ENCODE measurements at places on chromosomes 6 and 20. TPM values are rescaled to one million over a fixed set of nuclear protein-coding genes. Genes with fewer than 3 reads are reported as not detected.
A peak's percentile ranks its signal among the peaks of the same experiment; 100 is the strongest.

GRCh38 chr20:31707994-31708735, 14.5 kb downstream of the BCL2L1 start:
- peaks cover 26% of the 10 kb centered on the region for H3K4me1 ChIP-seq
- H3K36me3 ChIP-seq, result peaks cover 4% of the 10 kb centered on the region
- H3K27me3 ChIP-seq, result no peaks in the 10 kb centered on the region
- no peak overlapping the region for H3K27ac ChIP-seq
- no peak overlapping the region for H3K4me3 ChIP-seq
- DNase-seq, result no peak

GRCh38 chr20:44896583-44896982, 11.1 kb downstream of the YWHAB start:
- no peaks in the 10 kb centered on the region for H3K4me1 ChIP-seq
- H3K27me3 ChIP-seq, result no peaks in the 10 kb centered on the region
- H3K4me3 ChIP-seq, result no peak overlapping the region
- no peaks in the 10 kb centered on the region for H3K36me3 ChIP-seq

Gene CLVS2
- 1.8 TPM for total RNA-seq

DNA sequence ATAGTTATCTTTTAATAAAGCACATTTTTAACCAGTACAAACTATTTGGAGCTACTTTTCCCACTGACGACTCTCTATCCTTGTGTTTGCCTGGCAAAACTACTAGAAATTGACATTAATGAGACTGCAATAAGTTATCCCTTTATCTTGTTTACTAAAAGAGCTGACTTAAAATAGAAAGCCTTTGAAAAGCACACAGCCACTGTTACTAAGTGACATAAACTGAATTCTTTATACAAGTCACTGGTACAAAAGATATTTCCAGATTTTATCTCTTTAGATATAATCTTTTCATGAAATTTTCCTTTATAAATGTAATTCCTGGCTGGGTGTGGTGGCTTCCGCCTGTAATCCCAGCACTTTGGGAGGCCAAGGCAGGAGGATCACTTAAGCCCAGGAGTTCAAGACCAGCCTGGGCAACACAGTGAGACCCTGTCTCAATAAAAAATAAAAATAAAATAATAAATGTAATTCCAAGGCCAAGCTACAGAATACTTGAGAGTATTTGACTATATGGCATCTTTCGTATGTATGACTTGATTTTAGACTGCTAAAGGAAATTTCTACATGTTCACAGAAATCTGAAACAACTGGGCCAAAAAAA, 9.5 kb downstream of the MBOAT1 start:
- H3K4me1 ChIP-seq, result no peaks in the 10 kb centered on the region
- H3K27ac ChIP-seq, result no peak overlapping the region
- DNase-seq, result no peak
- no peaks in the 10 kb centered on the region for H3K36me3 ChIP-seq
- H3K4me3 ChIP-seq, result no peak overlapping the region

DNA sequence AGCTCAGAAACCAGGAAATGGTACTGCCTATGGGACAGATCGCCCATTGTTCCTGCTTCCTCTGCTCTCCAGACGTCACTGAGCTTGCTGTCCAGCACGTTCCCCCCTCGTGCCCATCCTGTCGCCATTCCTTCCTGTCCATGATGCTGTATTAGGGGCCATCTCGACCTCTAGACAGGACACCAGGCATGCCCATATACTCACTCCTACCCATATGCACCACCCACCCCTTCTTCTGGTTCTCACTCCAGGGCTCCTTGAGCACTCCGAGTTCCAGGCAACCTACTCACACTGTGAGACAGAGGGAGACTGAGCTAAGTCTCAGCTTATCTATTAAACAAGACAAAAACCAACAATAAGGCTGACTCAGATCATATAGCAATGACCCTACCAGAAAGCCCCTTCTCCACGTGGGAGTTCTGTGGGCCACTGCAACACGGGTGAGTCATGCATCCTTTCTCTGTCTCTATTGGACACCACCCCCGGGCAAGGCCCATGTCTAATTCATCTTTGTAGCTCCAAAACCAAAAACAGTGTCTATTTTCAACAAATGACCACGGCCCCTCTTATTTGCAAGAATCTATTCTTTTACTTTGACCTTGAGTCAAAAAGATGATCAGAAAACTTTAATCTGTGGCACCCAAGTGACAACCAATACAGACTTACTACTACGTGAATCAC, 65.7 kb downstream of the PSMG4 start:
- H3K4me3 ChIP-seq, result no peak overlapping the region
- H3K27ac ChIP-seq, result no peak overlapping the region
- H3K4me1 ChIP-seq, result no peaks in the 10 kb centered on the region

Gene GNMT
- not detected for total RNA-seq

GRCh38 chr20:46158476-46158987, 40.4 kb downstream of the CD40 start:
- H3K4me1 ChIP-seq, result peaks cover 17% of the 10 kb centered on the region
- no peaks in the 10 kb centered on the region for H3K36me3 ChIP-seq
- no peaks in the 10 kb centered on the region for H3K27me3 ChIP-seq
- DNase-seq, result no peak
- no peak overlapping the region for H3K4me3 ChIP-seq

DNA sequence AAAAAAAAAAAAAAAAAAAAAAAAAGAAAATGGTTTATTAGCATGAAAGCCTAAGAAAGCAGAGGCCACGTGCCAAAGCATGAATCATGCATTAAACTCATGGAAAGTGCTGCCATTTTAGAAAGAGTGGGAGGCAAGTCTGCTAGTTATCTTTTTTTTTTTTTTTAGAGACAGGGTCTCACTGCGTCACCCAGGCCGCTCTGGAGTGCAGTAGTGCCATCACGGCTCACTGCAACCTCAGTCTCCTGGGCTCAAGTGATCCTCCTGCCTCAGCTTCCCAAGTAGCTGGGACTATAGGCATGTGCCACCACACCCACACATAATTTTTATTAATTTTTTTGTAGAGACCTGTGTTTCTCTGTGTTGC, 5.2 kb downstream of the VWA7 start:
- H3K4me1 ChIP-seq, result no peaks in the 10 kb centered on the region
- no peak overlapping the region for H3K27ac ChIP-seq
- no peaks in the 10 kb centered on the region for H3K36me3 ChIP-seq
- no peaks in the 10 kb centered on the region for H3K27me3 ChIP-seq

Gene MSH5
- 45.5 TPM for total RNA-seq

Gene MCCD1
- not detected for total RNA-seq

Gene MYCT1
- total RNA-seq, result not detected

DNA sequence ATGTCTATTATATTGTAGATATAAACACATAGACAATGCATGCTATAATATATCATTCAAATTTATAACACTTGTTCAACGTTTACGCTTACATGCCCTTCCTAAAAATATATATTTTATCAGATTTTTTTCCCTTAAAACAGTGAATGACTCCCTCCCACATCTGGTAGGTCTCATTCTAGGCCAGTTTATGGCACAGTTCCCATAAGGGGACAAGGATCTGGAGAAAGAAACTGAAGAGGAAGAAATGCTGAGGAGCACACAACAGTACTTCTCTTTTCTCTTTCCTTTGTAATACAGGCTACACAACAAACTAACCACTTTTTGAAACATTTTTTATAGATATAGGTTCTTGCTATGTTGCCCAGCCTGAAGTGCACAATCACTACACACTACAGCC, 48.6 kb upstream of the RCAN2 start:
- H3K36me3 ChIP-seq, result no peaks in the 10 kb centered on the region
- no peak for DNase-seq
- H3K4me1 ChIP-seq, result no peaks in the 10 kb centered on the region
- H3K4me3 ChIP-seq, result no peak overlapping the region
- no peaks in the 10 kb centered on the region for H3K27me3 ChIP-seq

DNA sequence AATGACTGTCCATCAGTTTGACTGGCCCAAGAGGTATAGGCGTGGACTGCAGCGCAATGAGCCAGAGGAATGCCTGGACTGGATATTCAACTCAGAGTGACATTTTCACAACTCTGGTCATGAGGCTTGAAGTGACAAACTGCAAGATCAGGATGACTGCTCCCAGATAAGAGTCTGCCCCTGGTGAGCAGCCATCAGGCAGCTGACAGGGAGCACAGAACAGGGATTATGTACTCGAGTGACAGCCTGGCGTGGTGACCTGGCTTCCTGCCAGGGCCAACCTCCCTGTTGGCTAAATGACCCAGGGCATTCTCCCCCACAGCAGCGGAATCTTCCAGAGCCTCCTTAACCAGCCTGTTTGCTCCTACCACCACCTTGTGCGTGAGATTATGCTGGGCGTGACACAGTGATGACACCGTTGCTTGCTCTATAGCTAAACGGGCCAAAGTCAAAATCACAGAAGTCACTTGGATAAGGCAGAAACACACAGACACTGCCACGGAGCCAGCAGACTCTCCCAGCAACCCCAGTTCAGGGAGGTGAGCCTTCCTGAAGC, 209.1 kb upstream of the JARID2 start:
- H3K4me3 ChIP-seq, result no peak overlapping the region
- no peak overlapping the region for H3K27ac ChIP-seq
- peak; percentile 34 for DNase-seq
- H3K36me3 ChIP-seq, result no peaks in the 10 kb centered on the region
- peaks cover 10% of the 10 kb centered on the region for H3K4me1 ChIP-seq

Gene SLC44A4
- 0.32 TPM for total RNA-seq

Gene WFDC2
- 2.7 TPM for total RNA-seq

Gene PYGB
- total RNA-seq, result 76.7 TPM

Gene CDK5RAP1
- total RNA-seq, result 42.0 TPM

Gene F13A1
- 3.6 TPM for total RNA-seq

Gene CYP39A1
- 7.1 TPM for total RNA-seq

Gene JPH2
- total RNA-seq, result not detected

Gene SPATA25
- 0.43 TPM for total RNA-seq

DNA sequence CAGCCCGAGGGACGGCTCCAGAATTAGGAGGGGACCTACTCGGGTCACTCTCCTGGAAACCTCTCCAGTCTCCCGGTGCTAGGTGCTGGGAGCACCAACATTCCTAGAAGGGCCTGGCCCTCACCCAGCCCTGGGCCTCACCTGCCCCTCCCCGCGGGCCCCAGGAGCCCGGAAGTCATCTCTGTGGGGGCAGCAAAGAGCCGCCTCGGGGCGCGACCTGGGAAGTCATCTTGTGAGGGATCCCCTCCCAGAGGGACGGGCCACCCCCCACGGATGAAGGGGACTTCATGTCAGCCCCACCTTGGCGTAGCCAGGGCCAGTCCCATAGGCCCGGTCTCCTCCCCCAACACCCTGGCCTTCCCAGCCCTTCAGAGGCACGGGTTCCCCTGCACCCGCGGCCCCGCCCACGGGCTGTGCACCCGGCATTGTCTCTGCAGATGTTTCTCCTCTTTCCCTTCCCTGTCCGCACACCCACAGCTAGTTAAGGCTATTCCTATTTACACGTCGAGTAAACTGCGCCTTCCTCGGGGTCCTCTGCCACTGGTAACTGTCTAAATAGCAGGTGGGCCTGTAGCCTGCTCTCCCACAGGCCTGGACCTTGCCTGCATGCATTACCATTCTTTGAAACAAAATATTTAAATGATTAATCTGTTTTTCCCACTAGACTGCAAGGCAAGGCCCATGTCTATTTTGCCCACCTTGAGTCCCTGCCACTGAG, 896 bp upstream of the RNASET2 start:
- peaks cover 22% of the 10 kb centered on the region for H3K4me1 ChIP-seq
- H3K4me3 ChIP-seq, result peak overlapping the region; percentile 77
- H3K27me3 ChIP-seq, result peaks cover 9% of the 10 kb centered on the region
- no peaks in the 10 kb centered on the region for H3K36me3 ChIP-seq
- peak; percentile 68 for DNase-seq

- no peaks in the 10 kb centered on the region for H3K27me3 ChIP-seq
- no peak overlapping the region for H3K27ac ChIP-seq
- peak overlapping the region; percentile 19 for H3K4me3 ChIP-seq
- DNase-seq, result peak; percentile 21
- no peaks in the 10 kb centered on the region for H3K36me3 ChIP-seq
Observed at GRCh38 chr6:158939255-158940159, 60.5 kb downstream of the RSPH3 start.

DNA sequence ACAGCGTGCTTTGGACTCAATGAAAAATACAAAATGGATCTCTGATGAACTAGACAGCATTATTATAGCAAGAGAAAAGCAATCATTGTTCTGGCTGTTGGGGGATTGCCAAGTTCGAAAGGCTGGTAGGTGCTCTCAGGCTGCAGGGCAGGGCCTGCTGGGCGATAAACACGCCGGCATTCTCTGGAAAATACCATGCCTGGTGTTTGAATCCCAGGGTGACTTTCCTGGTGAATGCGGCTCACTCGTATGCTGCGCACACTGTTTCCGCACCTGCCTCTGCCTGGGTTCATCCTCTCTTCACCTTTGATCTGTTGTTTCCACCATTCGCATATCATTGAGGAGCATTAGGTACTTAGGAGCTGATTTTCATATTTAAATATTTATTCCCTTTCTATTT, 37.4 kb downstream of the GCNT2 start:
- no peak overlapping the region for H3K27ac ChIP-seq
- peak overlapping the region; percentile 63 for H3K4me3 ChIP-seq
- H3K36me3 ChIP-seq, result no peaks in the 10 kb centered on the region
- peaks cover 57% of the 10 kb centered on the region for H3K4me1 ChIP-seq
- H3K27me3 ChIP-seq, result no peaks in the 10 kb centered on the region
- DNase-seq, result peak; percentile 40

DNA sequence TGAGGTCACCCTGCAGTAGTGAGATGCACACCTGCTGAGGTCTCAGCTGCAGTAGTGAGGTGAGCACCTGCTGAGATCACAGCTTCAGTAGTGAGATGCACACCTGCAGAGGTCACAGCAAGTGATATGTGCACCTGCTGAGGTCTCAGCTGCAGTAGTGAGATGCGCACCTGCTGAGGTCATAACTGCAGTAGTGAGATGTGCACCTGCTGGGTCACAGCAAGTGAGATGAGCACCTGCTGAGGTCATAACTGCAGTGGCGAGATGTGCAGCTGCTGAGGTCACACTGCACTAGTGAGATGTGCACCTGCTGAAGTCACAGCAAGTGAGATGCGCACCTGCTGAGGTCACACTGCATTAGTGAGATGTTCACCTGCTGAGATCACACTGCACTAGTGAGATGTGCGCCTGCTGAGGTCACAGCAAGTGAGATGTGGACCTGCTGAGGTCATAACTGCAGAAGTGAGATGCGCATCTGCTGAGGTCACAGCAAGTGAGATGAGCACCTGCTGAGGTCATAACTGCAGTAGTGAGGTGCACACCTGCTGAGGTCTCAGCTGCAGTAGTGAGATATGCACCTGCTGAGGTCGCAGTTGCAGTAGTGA, 20.8 kb downstream of the ZDHHC14 start:
- H3K27ac ChIP-seq, result no peak overlapping the region
- peaks cover 61% of the 10 kb centered on the region for H3K4me1 ChIP-seq
- no peak overlapping the region for H3K4me3 ChIP-seq
- H3K36me3 ChIP-seq, result no peaks in the 10 kb centered on the region

GRCh38 chr6:70668499-70668812, 773 bp downstream of the SMAP1 start:
- no peaks in the 10 kb centered on the region for H3K27me3 ChIP-seq
- peaks cover 12% of the 10 kb centered on the region for H3K4me1 ChIP-seq
- DNase-seq, result no peak
- peak overlapping the region; percentile 84 for H3K4me3 ChIP-seq
- no peaks in the 10 kb centered on the region for H3K36me3 ChIP-seq

GRCh38 chr6:54017877-54018276, 93.4 kb upstream of the MLIP start:
- H3K27ac ChIP-seq, result no peak overlapping the region
- DNase-seq, result no peak
- no peaks in the 10 kb centered on the region for H3K36me3 ChIP-seq
- peaks cover 12% of the 10 kb centered on the region for H3K4me1 ChIP-seq

Gene GGTLC1
- not detected for total RNA-seq

All from neural progenitor cell (in vitro differentiated cells).